ENCODE measurements at places on chromosomes 11 and 22.

GRCh38 chr22:20436307-20436767 is 1.3 kb downstream of the SCARF2 start:
- DNase-seq, result no peak

DNA sequence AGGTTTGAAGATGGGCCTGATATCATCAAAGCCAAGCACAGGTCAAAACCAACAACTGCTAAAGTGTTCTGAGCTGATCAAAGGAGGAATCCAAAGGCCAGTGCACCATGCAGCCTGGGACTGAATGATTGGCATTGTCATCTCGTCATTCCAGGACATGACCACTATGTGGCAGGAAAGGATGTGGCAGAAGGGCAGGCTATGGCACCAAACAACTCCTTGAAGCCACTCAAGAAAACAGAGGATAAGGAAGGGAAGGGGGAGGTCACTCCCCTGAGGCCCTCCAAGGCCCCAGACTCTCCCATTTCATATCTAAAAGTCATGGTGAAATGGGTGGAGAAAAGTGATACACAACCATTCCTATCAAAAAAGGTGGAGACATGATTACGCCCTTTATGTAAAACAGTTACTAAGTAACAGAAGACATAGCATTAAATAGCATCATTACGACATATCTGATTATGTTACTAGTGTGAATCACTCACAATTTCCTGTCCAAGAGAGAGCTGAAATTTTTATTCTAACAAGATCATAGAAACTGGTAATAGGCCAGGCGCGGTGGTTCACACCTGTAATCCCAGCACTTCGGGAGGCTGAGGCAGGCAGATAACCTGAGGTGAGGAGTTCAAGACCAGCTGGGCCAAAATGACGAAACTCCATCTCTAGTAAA is 49.3 kb downstream of the AHNAK start:
- no peak for DNase-seq

GRCh38 chr11:2395856-2396255 is 4.7 kb upstream of the TSSC4 start:
- no peak for DNase-seq

DNA sequence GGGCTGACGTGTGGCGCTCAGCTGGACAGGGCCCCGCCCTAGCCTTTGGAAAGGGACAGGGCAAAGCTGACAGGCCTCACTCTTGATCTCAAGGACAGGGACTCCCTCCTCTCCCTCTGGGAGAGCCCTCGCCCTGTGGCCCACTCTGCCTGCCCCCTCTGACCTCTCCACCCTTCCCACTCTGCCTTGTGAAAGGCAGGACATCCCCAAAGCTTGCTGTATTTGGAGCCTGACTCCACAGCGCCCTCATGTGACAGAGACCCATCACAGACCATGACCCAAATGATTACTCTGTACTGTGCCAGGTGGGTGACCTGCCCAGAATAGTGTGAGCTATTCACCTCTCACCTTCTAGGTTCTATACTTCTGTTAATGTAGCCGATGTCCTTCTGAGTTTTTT is 18.8 kb downstream of the P2RY2 start:
- no peak for DNase-seq

DNA sequence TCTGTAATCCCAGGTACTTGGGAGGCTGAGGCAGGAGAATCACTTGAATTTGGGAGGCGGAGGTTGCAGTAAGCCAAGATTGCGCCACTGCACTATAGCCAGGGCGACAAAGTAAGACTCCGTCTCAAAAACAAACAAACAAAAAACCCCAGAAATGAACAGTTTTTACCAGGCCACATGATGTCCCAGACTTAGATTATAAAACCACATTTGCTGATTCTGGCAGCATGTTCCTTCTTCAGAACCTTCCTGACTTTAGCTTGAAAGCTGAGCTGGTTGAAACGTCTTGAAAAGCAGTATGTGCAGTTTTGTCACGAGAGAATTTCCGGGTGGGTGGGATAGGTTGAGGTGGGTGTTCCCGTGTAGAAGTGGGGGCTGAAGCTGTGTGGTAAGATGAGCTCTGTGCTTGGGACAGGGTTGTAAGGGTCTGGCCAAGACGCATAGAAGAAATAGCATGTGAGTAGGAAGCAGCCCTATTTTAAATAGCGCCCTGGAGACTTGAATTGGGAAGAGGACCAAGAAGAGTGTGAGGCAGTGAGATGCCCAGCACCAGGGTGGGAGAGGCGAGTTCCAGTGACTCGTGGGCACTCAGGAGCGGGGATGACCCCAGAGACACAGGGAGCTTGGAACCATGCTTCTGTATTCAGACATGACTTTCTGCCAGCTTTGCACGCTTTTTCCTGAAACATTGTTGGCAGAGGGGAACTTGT is 7.6 kb downstream of the AP2A2 start:
- no peak for DNase-seq

GRCh38 chr11:122883646-122883979 is 1.1 kb downstream of the JHY start:
- no peak for DNase-seq

DNA sequence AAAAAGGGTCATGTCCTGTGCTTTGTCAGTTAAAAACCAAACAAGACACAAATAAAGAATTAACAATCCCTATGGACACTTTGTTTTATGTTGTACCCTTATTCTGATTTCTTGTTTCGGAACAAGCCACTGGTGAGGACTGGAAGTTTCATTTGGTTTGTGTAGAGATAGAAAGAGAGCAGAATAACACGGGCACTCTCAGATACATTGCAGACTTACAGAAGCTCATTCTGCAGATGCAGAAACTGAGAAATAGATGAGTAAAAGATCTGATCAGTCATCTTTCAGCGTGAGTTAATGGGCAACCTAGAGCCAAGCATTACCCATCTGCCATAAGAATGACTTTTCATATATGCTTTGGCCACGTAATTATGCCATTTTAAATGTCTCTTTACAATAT is 407.6 kb downstream of the RAB38 start:
- DNase-seq, result no peak
